IPS-NIHi11 (cell line): ENCODE measurements at places on chromosomes 4 and X.

- DNase-seq = no peak
These were observed 311.8 kb upstream of the SMIM31 start for GRCh38 chr4:164442180-164442579.

GRCh38 chrX:38124000-38124399, 96.7 kb downstream of the SRPX start:
- DNase-seq = no peak

GRCh38 chr4:85953651-85954018, 406.2 kb downstream of the MAPK10 start:
- peak; percentile 13 for DNase-seq

- no peak for DNase-seq
These were observed 30.8 kb downstream of the DIAPH2 start for GRCh38 chrX:96715481-96715880.

- DNase-seq = no peak
These were observed 28.2 kb downstream of the F11 start for GRCh38 chr4:186294160-186294559.
